Globus pallidus (tissue), 1 donor: ENCODE measurements at places on chromosomes 5 and 9.

- DNase-seq, result no peak
Measured at GRCh38 chr9:126449725-126450667, 123.4 kb downstream of the MVB12B start.

DNA sequence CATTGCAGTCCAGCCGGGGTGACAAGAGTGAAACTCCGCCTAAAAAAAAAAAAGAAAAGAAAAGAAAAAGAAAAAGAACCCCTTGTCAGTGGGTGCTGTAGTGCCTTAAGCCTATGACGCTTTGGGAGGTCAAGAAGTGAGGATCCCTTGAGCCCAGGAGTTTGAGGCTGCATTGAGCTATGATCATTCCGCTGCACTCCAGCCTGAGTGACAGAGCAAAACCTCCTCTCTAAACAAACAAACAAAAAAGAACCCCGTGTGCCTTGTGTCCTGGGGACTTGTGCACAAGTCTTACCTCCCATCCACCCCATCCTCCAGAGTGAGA is 33.5 kb upstream of the STXBP1 start:
- no peak for DNase-seq

- peak; percentile 9 for DNase-seq
Measured at GRCh38 chr9:21688108-21689102, 114.0 kb upstream of the MTAP start.

- DNase-seq, result no peak
Measured at GRCh38 chr9:72904267-72905093, 48.4 kb downstream of the ALDH1A1 start.

GRCh38 chr9:86242071-86242470 is 17.4 kb downstream of the C9orf153 start:
- no peak for DNase-seq

- DNase-seq, result no peak
Measured at GRCh38 chr5:68074633-68075032, 140.9 kb upstream of the PIK3R1 start.

DNA sequence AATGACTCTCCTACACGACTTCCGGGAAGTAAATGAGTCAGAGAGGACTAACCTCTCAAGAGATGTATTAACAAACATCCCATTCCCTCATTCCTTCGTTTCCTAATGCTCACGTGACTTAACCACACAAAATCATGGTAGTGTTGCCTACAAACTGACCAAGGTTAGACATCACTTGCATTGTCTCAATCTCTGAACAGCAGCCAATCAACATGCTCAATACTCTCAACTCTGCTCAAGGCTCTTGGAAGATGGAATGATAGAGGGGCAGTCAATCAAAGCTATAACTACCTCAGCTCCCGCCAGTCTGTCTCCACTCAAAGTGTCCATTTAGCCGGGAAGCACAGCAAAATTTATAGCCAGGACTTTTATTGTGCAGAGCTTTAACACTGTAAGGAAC is 143.8 kb upstream of the PIK3R1 start:
- no peak for DNase-seq

GRCh38 chr5:178625679-178626483 is 969 bp downstream of the CLK4 start:
- peak; percentile 9 for DNase-seq

DNA sequence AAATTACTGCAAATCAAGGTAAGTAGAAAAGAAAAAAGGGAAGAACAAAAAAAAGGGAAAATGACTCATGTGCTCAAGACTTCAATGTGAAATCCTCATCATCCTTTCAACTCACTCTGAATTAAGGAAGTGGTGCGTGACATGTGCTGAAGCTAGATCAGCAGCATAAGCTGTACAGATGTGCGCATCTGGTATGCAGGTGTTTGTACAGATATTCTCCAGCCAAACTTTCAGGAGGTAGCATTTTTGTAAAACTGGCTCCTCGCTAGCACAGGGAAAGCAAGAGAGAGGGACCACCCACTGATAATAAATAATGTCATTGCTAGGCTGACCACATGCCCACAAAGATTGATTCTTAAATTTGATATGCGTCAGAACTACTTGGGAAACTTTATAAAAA is 253.9 kb upstream of the RGMB start:
- DNase-seq, result no peak

GRCh38 chr5:160493806-160494338 is 72.2 kb downstream of the PTTG1 start:
- no peak for DNase-seq

DNA sequence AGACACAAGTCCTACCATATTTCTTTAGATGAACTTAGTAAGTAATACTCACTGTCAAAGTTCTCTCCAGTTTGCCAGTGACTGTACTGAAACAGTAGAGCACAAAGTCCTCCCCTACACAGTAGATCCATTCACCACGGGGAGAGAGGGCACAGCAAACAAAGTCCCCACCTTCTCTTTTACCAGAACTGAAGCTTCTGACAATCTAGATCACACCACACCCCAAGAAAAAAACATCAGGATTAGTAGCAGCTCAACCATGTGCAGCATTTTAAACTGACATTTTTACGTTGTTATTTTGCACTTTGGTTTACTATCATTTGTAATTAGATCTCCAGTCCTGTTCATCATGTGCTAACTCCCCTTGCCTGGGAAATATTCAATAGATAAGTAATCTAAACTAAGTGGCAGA is 23.0 kb downstream of the DNAJA1 start:
- DNase-seq, result no peak

DNA sequence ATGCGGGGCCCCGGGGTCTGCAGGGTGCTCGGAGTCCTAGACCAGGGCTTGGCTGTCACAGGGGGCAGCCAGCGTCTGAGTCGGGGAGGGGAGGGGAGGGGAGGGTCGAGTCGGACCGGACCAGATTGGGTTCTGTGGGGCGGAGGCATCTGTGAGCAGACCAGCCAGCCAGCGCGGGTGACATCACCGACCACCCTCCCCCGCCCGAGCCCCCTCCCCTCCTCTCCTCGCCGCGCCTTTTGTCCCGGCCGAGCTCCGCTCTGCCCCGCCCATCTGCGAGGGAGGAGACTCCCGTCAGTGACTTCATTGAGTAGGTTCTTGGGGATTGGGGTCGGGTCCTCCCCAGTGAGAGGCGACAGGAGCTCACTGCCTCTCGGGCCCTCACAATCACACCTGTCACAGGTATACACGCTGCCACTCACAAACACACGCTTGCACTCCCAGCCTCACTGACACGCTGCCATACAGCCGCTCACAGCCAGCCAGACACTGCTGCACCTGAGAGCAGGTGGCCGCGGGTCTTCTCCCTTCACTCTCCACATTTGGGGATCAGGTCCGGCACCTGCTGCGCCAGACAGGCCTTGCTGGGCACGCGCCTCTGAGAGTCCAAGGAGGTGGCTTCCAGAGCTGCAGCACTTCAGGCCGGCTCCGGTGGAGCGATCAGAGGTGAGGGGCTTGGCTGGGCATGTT is 546 bp downstream of the DNAJB5 start:
- no peak for DNase-seq

GRCh38 chr9:136882109-136882946 is 4.0 kb upstream of the TRAF2 start:
- DNase-seq, result no peak

DNA sequence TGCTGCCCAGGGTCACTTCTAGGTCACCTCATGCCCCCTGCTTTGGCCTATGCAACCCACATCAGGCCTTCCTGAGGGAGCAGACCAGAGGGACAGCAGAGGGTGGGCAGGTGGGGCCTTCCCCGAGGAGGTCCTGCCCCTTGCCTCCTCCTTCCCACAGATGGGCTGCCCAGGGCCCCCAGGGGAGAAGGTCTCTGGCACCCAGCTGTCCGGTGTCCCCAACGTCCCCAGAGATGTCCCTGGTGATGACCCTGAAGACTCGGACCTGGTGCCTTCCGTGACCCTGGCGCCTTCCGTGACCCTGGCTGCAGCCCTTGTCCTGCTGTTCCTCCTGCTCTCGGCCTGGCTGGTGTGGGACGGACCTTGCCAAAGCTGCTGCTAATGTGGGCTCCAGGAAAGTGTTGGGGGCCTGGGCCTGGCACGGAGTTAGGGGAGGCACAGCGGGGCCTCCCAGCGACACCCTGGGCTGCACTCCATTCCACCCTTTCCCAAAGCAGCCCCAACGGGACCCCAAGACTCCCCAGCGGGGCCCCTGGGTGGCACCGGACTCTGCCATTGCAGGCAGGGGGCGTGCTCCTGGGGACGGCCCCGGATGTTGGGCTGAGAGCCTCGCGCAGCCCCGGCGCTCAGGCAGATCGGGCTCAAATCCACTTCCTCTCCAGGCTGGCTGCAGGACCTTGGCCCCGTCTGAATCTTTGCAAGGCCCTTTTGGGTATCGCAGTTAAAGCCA is 6.8 kb upstream of the SLC2A6 start:
- DNase-seq, result no peak

DNA sequence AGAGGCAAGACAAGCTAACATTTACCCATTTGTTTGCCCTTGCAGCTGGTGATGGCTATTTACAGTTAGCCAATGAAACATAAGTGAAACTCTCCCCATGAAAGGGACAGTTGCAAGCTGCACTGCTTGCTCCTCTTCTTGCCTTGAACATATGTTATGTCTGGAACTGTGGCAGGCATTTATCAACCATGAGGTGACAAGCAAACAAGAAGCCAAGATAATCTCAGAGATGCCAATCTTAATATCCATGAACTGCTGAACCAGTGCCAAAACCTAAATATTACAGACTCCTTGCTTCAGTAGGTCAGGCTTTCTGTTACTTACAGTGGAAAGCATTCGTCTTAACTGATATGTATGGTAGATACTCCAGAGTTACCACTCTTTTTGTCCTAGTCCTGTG is 133.4 kb downstream of the ACTBL2 start:
- DNase-seq, result no peak

- no peak for DNase-seq
Measured at GRCh38 chr9:27451207-27451797, 72.8 kb upstream of the IFNK start.

- DNase-seq, result peak; percentile 49
Measured at GRCh38 chr9:111037356-111037707, 938 bp downstream of the LPAR1 start.

GRCh38 chr5:160665460-160665859 is 186.6 kb downstream of the ATP10B start:
- no peak for DNase-seq

DNA sequence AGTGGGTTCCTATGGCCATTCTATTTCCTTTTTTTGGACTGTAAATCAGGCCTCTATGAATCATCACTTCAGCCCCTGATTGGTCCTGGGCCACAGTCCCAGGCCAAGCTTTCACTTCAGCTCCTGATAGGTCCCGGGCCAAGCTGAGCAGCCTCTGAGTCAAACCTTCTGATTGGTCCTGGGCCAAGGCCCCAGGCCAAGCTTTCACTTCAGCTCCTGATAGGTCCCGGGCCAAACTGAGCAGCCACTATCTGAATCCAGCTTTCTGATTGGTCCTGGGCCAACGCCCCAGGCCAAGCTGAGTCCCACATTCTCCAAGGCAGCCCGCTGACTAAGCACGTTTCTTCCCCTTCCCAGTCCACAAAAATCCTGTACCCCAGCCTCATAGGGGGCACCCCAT is 1972.9 kb upstream of the ACO1 start:
- no peak for DNase-seq

- no peak for DNase-seq
Measured at GRCh38 chr9:36217256-36217968, 26.7 kb downstream of the CLTA start.

DNA sequence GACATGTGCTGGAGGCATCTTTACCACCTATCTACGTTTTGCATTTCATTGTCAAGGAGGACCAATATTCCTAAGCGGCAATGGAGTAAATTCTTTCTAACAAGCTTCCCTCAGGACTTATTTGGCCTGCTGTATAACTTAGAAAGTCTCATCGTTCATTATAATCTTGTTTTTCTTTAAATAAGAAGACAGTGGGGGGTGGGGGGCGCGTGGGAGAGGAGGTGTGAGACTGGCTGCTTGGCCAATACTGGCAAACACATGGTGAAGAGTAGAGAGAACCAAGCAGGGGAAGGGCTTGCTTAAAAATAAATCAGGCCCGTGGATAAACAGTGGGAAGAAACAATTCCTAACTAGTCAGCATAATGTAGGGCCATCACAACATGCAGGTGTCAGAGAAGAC is 217.2 kb downstream of the GRIA1 start:
- DNase-seq, result no peak

DNA sequence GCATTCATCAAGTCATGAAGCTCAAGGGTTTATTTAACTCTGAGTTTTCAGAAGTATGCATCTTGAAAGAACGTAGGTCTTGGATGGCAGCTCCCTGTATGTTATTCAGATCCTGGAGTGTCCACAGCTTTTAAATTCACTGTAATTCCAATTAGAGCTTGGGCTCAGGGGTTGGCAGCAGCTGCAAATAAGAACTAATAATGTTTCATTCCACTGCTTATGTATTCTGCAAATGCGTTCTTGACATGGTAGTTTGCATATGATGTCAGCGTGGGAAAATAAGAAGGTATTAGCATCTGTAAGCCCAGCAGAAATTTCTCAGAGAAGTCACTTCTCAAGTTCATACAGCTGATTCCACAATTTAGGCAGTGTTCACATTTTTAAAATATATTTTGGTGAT is 58.4 kb downstream of the RORB start:
- DNase-seq, result no peak

DNA sequence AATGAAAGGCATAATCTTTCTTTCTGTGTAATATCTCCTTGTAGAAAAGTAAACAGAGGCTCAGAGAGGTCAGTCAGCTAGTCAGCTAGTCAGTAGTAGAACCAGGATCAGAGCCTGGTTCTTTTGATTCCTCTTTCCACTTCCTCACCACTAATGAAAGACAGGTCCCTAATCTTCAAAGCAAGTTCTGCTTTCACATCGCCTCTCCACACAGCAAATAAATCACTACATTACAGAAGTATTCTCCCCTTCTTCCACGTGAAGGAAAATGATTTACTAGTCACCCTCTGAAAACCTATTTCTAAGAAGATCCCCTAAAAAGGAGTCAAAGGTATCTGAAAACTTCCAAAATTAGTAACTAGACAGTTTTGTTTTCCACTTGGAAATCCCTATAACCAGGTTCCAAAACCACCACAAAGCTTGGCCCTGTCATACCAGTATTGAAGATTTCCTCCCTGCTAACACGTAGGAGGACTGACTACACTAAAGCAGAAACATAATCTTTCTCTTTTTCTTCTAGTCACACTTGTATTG is 140.5 kb upstream of the TARS1 start:
- peak; percentile 53 for DNase-seq

DNA sequence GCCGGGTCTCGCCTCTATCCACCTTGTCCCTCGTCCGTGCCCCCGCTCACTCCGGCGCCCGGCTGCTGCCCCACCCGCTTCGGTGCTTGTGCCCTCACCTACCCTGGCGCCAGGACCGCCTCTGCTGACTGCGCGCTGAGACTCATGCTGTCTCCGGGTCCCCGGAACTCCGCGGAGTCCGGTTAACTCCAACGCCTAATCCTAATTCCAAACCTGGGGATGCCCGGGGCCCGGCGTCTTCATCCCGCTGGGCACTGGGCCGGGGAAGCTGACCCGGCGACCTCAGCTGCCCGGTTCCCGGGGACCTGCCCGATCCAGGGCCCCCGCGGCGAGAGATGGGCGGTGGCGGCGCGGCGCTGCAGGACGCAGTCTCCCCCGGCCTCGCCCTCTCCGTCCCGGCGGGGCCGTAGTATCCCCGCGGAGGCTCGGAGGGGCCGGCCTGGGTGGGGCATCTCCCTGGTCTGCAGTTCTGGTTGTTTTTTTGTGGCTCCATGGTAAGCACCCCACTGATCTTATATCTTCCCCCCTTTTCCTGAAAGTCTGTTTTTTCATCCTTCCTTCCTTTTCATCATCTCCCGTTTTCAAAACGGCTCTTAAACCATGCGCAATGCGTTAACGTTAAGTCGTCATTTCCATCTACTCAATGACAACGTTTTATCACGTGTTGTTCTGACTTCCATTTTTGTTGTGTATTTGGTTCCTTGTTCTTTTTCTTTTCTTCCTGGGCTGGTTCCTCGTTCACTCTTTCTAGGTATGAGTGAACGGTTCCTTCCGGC is 41.1 kb upstream of the PLEKHG4B start:
- no peak for DNase-seq

- DNase-seq, result no peak
Measured at GRCh38 chr5:59694411-59694810, 199.1 kb downstream of the PDE4D start.
